Stimulated activated CD4-positive, alpha-beta T cell treated with anti-CD3 and anti-CD28 coated beads, Interleukin-12 subunit alpha, Interleukin-12 subunit beta, amount 100 ng/mL, for 4 hours (primary cell): ENCODE measurements at places on chromosomes 4 and X.

GRCh38 chr4:129821073-129821472 is 725.1 kb downstream of the C4orf33 start:
- no peak for DNase-seq

GRCh38 chr4:140675599-140676231 is 80.5 kb downstream of the TBC1D9 start:
- DNase-seq = no peak

- no peak for DNase-seq
Observed at GRCh38 chr4:67035501-67035900, 509.8 kb downstream of the CENPC start.

DNA sequence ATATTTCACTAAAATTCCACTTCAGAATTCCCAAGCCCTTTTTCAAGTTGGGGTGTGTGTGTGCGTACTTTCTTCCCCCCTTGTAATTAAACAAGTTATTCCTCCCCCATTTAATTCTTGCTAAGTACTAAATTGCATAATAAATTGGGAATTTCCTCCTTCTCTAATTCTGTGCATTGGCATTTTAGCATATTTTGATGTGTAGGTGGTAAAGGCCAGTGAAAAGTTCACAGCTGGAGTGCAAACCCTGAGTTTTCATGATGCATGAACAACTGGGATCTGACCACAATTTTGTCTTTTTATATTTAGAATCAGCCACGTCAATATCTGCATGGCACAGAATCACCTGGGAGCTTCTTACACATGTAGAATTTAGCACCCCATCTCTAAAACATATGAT is 18.5 kb downstream of the ANXA3 start:
- no peak for DNase-seq

DNA sequence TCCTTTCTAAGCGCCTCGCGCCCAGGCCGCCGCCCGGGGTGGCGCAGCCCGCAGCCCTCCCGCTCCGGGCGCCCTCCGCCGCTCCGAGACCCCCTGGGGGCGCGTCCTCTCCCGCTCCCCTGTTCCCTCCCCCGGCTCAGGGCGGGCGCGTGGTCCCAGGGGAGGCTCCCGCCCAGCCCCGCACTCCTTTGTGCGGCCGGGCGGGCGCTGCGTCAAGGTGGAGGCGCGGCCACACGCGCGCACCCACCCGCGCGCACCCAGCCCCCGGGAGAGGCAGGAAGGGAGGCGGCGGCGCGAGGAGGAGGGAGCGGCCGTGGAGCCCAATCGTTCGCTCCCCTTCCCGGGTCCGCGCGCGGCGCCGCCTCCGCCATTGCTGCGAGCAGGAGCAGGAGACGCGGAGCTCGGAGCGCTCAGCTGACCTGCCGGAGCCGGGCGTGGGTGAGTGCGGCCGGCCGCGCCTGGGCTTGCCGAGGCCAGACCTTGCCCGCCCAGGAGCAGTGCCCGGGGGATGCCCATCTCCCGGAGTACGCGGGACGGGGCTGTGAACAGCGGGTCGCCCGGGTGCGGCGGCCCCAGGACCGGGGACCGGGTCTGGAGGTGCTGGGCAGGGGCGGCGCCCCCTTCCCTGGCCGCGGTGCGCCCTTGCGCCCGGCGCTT is at the start of gene NSG1:
Gene NSG1, plus strand, starts transcription at position 367 of the 657 bp plus-strand sequence. CDS start 528 bp downstream, outside the sequence.
- DNase-seq = peak; percentile 27

- DNase-seq = no peak
Observed at GRCh38 chr4:36273276-36273675, 8.1 kb upstream of the DTHD1 start.

- no peak for DNase-seq
Observed at GRCh38 chr4:4918067-4918466, 58.6 kb downstream of the MSX1 start.

DNA sequence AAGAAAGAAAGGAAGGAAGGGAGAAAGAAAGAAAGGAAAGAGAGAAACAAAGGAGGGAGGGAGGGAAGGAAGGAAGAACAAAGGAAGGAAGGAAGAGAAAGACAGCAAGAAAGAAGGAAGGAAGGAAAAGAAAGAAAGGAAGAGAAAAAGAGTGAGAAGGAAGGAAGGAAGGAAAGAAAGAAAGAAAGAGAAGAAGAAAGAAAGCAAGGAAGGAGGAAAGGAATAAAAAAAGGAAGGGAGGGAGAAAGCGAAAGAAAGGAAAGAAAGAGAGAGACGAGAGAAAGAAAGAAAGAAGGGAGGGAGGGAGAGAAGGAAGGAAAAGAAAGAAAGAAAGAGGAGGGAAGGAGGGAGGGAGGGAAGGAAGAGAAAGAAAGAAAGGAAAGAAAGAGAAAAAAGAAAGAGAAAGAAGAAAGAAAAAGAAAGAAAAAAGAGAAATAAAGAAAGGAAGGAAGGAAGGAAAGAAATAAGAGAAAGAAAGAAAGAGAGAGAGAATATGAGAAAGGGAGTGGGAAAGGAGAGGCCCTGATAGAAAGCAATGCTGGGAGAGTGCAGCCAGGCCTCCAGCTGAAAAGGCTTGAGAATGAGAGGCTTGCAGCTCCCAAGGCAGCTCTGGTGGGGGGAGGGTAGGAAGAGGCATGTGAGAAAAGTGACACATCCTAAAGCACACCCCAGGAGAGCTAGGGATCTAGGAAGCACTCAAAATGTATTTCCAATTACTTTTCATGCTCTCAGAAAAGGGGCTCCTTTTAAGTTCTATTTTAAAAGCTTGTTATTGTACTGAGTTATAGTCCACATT is 134.0 kb upstream of the ZIC3 start:
- DNase-seq = no peak

- DNase-seq = no peak
Observed at GRCh38 chr4:124514588-124514987, 197.9 kb downstream of the ANKRD50 start.

DNA sequence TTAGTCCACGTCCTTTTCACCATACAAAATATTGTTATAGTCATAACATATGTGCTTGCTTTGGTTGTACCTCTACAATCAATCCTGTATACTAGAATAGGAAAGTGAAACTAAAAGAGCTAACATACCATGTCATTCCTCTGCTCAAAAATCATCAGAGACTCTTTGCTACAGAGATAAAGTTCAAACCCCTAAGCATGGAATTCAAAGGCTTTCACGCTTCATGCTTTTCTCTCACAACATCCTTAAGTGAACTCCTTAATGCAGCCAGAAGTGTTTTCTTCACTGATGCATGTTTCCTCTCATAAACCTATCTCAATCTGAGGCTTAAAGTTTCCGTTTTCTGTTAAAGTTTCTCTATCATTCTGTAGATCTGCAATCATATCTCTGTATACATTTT is 744.6 kb upstream of the IGFBP7 start:
- no peak for DNase-seq

DNA sequence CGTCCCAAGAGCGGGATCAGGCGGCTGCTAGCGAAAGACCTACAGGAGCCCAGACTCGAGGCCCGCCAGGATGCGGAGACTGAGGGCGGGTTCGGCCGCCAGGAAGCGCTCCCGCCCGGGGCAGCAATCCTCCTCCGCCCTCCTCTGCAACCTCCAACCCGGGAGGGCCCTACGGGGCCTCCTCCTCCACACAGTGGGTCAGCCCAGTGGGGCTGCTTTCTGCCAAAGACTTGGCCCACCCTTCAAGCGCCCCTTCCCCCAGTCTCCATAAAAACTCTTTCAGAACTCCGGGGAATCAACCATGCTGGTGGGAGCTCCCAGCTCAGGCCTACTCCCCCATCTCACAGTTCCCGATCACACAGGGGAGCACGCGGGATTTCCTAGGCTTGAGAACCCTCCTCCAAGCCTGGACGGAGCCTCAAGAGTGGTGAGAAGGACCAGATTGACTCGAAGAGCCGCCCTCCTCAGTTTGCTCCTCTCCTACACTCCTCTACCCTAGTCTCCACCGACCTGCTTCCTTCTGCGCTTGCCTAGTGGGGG is 77.5 kb downstream of the RLIM start:
- no peak for DNase-seq

GRCh38 chr4:139084804-139085093 is 69.2 kb downstream of the NOCT start:
- no peak for DNase-seq

GRCh38 chr4:107219681-107220080 is 183.6 kb upstream of the DKK2 start:
- no peak for DNase-seq

GRCh38 chrX:13685126-13685763 is 3.7 kb upstream of the RAB9A start:
- no peak for DNase-seq

DNA sequence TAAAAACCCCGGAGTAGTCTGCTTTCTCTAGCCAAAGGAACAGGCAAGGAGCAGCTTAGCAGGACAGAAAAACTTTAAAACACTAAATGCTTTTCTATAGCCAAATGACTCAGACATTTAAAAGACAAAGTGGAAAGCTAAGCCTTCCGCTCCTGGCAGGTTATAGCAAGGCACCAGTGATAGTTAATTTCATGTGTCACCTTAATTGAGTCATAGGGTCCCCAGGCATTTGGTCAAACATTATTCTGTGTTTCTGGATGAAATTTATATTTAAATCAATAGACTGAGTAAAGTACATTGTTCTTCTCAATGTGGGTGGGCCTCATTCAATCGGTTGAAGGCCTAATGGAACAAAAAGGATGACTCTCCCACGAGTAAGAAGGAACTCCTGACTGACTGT is 885.7 kb upstream of the ADGRL3 start:
- no peak for DNase-seq

DNA sequence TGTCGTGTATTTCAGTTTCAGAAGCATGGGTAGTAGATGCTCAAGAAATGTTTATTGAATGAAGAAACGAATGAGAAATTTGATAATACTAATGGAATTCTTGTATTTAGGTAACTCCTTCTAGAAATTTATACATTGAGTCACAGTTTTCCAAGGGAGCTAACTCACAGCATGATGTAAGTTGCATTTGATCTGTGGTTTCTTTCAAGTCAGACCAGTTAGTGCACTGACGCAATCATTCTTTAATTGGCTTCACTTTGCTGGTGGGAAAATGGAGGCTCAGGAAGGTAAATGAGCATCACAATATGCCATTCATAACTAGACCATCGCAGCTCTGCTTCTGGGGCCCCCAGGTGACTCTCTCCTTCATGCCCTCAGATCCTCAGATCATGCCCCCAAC is 17.3 kb upstream of the CWH43 start:
- DNase-seq = no peak

DNA sequence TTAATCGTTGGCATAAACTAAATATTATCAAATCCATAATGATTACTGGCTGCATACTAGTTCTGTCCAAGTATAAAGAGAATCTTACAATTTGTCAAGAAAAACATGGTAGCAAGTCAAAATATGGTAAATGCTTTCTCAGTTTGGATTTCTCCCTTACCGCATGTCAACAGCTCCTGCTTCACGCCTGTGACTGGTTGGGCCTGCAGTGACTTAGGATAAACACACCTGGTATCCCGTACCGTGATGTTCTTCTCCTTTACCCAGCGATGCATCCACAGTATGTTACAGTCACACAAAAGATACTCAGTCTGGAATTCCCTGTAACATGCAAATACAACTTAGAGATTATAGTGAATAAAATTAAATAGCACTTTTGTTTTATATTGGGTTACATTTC is 71.1 kb downstream of the ADGRA3 start:
- DNase-seq = no peak

DNA sequence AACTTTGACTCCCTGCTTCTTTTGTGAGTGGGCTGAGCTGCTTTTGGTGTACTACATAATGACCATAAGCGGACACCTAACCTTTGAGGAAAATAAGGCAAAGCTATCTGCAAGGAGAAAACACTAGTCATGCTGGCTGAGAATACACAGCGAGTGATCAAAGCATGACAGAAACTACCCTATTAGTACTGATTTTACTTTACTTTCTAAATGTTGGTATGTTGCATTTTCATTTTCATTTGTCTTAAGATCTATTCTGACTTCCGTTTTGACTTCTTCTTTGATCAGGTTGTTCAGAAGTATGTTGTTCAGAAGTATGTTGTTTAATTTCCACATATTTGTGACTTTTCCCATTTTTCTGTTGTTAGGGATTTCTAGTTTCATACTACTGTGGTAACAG is 361.1 kb downstream of the TRAM1L1 start:
- no peak for DNase-seq

DNA sequence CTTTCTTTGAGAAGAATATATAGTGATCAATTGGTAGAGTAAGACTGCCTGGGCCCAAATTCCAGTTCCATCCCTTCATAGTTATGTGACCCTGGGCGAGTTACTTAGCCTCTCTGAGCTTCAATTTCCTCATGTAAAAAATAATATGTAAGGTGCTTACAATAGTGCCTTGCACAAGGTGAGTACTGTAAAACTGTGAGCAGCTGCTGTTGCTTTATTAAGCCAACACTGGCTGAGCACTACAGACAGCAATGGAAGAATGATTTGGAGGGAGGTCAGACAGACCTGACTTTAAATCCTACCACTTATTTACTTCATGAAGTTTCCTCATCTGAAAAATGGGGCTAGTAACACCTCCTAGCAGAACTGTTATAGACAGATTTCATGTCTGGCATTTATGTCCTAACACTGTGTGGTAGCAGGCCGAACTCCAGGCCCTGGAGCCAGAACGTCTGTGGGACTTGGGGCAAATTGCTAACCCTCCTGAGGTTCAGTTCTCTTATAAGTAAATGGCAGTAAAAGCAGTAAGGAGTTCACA is 53.8 kb downstream of the RNF150 start:
- no peak for DNase-seq

GRCh38 chrX:78653118-78653822 is 5.9 kb downstream of the RTL3 start:
- DNase-seq = no peak

DNA sequence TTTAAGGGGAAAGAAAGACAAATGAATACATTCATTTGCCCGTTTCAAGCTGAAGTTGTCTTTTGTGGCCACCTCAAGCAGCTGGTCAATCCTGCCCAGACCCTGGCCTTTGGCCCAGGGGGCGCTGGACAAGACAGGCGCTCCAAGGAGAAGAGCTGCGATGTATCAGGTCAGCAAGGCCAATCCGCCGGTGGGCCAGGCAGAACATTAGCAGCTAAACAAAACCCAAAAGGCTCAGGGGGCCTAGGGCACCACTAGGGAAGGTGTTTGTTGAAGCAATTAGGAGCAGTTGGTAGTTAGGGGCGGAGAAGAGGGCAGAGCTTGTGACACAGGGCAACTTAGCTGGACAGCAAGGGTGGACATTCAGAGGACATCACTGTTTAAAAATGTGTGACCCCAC is 60.8 kb upstream of the TMEM33 start:
- no peak for DNase-seq

DNA sequence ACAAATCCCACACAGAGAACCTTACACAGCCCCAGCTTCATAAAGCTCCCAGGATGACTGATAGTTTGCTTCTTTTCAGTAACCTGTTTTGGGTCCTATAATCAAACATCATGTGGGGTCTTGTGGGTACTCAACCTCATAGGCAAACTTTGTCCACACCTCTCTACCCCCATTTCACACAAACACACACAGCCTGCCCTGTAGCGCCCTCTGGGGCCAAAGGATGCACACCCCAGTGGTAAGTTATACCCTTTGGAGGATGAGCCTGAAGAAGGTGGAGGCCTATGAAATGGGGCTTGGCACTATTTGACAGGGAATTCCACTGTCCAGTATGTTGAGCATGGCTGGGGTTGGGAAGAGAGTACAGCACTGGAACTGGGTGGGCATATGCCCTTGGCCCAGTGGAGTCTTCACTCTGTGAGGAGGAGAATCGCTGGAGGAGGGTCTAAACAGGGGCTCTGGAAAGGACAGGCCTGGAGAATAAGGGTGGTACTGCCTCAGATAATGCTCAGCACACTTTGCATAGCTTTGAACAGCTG is 30.5 kb upstream of the COL25A1 start:
- no peak for DNase-seq
